Adrenal gland (tissue), 19 donors: ENCODE measurements at places on chromosomes 16 and 17. TPM values are rescaled to one million over a fixed set of nuclear protein-coding genes. Genes with fewer than 3 reads are reported as not detected.

- no peak overlapping the region for H3K4me3 ChIP-seq
- no peaks in the 10 kb centered on the region for H3K36me3 ChIP-seq
- H3K27me3 ChIP-seq, result no peaks in the 10 kb centered on the region
- no peak overlapping the region for H3K27ac ChIP-seq
- H3K4me1 ChIP-seq, result peaks cover 9% of the 10 kb centered on the region
Measured at GRCh38 chr16:80791411-80791810, 13.0 kb downstream of the CDYL2 start.

DNA sequence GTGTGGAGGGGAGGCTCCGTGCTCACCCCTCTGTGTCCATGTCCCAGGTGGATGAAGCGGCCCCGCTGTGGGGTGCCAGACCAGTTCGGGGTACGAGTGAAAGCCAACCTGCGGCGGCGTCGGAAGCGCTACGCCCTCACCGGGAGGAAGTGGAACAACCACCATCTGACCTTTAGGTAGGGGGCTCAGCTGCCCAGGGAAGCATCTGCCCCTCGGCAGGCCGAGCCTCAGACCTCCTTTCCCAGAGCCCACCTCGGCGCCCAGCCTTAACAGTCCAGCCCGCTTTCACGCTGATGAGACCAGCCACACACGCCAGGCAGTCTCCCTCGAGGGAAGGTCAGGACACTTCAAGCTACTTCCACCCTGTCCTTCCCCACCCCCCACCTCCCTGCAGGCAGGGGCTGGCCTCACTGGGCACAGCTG lies 12.7 kb downstream of the MMP15 start:
- H3K27ac ChIP-seq, result no peak overlapping the region
- no peaks in the 10 kb centered on the region for H3K4me1 ChIP-seq
- no peak for DNase-seq
- no peak overlapping the region for H3K4me3 ChIP-seq
- peaks cover 3% of the 10 kb centered on the region for H3K36me3 ChIP-seq

DNA sequence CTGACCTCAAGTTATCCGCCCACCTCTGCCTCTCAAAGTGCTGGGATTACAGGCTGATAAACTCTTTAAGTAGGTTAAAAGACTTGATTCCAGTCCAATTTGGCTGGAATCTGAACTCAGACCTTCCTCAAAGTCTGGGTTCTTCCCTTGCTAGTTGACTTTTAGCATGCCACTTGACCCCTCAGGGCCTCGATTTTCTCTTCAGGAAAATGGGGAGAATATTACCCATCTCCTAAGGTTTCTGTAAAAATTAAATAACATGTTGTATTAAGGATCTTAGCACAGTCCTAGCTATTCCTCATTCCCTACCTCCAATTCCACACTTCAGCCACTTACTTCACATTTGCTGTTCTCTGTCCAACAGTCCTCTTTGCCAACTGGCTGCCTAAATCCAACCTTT lies 1.9 kb downstream of the GTF3C1 start:
- H3K4me1 ChIP-seq, result peaks cover 52% of the 10 kb centered on the region
- H3K36me3 ChIP-seq, result no peaks in the 10 kb centered on the region
- DNase-seq, result no peak
- H3K4me3 ChIP-seq, result no peak overlapping the region
- no peaks in the 10 kb centered on the region for H3K27me3 ChIP-seq

DNA sequence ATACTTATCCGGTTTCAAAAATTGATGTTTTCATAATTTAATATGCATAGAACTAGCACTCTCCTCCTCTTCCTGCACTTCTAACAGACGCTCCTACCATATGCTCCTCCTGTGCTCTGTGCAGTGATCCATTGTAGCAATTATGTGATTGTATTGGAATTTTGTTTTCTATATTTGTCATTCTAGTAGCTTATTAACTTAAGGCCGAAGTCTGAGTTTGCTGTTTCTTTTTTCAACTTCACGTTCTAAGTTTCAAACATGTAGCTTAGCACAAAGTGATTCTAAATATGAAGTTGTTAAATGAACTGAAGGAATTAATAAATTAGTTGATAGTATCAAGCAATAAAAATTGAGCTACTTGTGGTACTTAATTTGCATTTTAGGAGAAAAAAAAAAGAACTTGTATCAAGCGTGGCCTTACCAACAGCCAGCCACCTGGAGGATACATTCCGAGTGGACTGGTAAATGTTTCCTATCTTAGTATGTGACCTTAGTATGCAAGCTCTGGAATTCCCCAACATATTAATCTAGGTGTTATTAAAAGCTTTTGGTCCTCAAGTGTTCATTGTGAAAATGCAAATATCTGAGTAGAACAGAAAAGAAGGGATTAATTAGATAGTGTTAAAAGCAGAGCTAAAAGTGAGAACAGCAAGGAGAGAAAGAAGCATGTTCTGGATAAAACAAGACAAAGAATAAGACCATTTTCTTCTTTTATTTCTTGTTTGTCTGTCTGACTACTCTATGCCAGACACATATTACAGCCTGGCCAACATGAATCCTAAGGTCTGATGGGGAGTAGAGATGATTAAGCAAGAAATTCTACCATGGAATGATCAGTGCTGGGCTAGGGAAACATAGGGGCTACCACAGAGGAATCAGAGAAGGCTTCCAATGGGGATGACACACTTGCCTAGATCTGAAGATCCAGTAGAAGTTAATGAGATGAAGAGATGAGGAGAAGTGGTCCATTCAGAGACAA lies 290.4 kb upstream of the MON1B start:
- H3K36me3 ChIP-seq, result no peaks in the 10 kb centered on the region
- DNase-seq, result no peak
- peaks cover 4% of the 10 kb centered on the region for H3K4me1 ChIP-seq
- H3K27ac ChIP-seq, result no peak overlapping the region
- no peaks in the 10 kb centered on the region for H3K27me3 ChIP-seq

- H3K4me1 ChIP-seq, result no peaks in the 10 kb centered on the region
- H3K27ac ChIP-seq, result no peak overlapping the region
- H3K27me3 ChIP-seq, result no peaks in the 10 kb centered on the region
- no peaks in the 10 kb centered on the region for H3K36me3 ChIP-seq
Measured at GRCh38 chr17:79623786-79624717, 13.2 kb upstream of the RBFOX3 start.

DNA sequence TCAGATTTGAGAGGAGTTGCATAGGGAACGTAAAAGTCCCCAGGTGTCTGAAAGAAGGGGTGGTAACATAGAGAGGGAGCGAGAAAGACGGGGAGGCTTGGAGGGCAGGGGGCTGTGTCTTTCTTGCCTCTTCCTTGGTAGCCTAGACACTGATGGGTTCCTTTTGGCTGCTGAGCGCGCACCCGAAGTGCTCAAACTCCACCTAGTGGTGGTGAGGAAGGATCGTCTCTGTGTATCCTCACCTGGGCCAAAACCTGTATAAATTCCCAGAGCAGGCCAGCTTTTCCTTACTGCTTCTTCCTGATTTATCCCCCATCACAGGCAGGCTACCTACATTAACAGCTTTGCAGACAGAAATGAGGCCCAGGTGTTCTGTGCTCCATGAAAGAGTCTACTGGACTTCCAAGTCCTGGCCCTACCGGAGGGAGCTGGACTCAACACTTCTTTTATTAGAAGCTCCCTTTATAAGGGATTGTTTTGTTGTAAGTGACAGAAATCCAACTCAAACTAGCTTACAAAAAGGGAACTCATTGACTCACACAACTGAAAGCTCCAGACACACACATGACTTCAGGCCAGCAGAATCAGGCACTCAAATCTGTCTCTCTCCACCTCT lies 5.5 kb upstream of the SLC25A35 start:
- no peaks in the 10 kb centered on the region for H3K4me1 ChIP-seq
- H3K4me3 ChIP-seq, result no peak overlapping the region
- H3K27me3 ChIP-seq, result no peaks in the 10 kb centered on the region
- no peak for DNase-seq
- no peak overlapping the region for H3K27ac ChIP-seq
- H3K36me3 ChIP-seq, result no peaks in the 10 kb centered on the region

- H3K27ac ChIP-seq, result no peak overlapping the region
- peaks cover 23% of the 10 kb centered on the region for H3K36me3 ChIP-seq
- H3K4me1 ChIP-seq, result peaks cover 14% of the 10 kb centered on the region
- DNase-seq, result peak; percentile 51
- H3K4me3 ChIP-seq, result no peak overlapping the region
Measured at GRCh38 chr16:90044111-90044551, 24.9 kb upstream of the DBNDD1 start.

- H3K27ac ChIP-seq, result no peak overlapping the region
- H3K36me3 ChIP-seq, result no peaks in the 10 kb centered on the region
- peaks cover 35% of the 10 kb centered on the region for H3K4me1 ChIP-seq
- H3K4me3 ChIP-seq, result no peak overlapping the region
Measured at GRCh38 chr17:57555636-57556175, 189.4 kb downstream of the CCDC182 start.

- no peak overlapping the region for H3K4me3 ChIP-seq
- peaks cover 49% of the 10 kb centered on the region for H3K4me1 ChIP-seq
- H3K36me3 ChIP-seq, result no peaks in the 10 kb centered on the region
- no peak for DNase-seq
- no peaks in the 10 kb centered on the region for H3K27me3 ChIP-seq
Measured at GRCh38 chr17:42514867-42515266, 21.2 kb upstream of the NAGLU start.

- H3K4me1 ChIP-seq, result peaks cover 84% of the 10 kb centered on the region
- H3K4me3 ChIP-seq, result peak overlapping the region; percentile 4
- peak overlapping the region; percentile 9 for H3K27ac ChIP-seq
- no peaks in the 10 kb centered on the region for H3K36me3 ChIP-seq
- H3K27me3 ChIP-seq, result no peaks in the 10 kb centered on the region
Measured at GRCh38 chr16:21603928-21604327, 4.6 kb downstream of the METTL9 start.

DNA sequence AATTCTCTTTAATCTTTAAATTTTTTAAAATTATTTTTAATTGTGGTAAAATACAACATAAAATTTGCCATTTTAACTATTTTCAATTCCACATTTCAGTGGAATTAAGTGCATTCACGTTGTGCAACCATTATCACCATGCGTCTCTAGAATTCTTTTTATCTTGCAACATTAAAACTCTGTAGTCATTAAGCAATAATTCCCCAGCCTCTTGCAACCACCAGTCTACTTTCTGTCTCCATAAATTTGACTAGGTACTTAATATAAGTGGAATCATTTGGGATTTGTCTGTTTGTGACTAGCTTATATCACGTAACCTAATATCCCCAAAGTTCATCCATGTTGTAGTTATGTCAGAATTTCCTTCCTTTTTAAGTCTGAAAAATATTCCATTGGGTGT lies 79.1 kb downstream of the TAOK1 start:
- H3K36me3 ChIP-seq, result no peaks in the 10 kb centered on the region
- no peak for DNase-seq
- H3K4me1 ChIP-seq, result no peaks in the 10 kb centered on the region
- no peak overlapping the region for H3K4me3 ChIP-seq
- H3K27me3 ChIP-seq, result no peaks in the 10 kb centered on the region
- no peak overlapping the region for H3K27ac ChIP-seq

- no peaks in the 10 kb centered on the region for H3K4me1 ChIP-seq
- no peaks in the 10 kb centered on the region for H3K27me3 ChIP-seq
- H3K36me3 ChIP-seq, result no peaks in the 10 kb centered on the region
- H3K27ac ChIP-seq, result no peak overlapping the region
- H3K4me3 ChIP-seq, result no peak overlapping the region
Measured at GRCh38 chr16:58366247-58367031, 25.8 kb upstream of the GINS3 start.

- H3K27me3 ChIP-seq, result no peaks in the 10 kb centered on the region
- no peak overlapping the region for H3K4me3 ChIP-seq
Measured at GRCh38 chr17:1119924-1120323, 59.9 kb downstream of the ABR start.

GRCh38 chr17:11953924-11954323 lies 43.4 kb downstream of the ZNF18 start:
- H3K4me3 ChIP-seq, result no peak overlapping the region
- DNase-seq, result no peak
- no peaks in the 10 kb centered on the region for H3K27me3 ChIP-seq
- no peak overlapping the region for H3K27ac ChIP-seq

The MNT gene
- 14.3 TPM for total RNA-seq

The GPR139 gene
- total RNA-seq, result not detected

The SPATA22 gene
- not detected for total RNA-seq

The CACNG3 gene
- total RNA-seq, result not detected

The NPB gene
- total RNA-seq, result 0.42 TPM
